ENCODE measurements at places on chromosomes 7 and 10.

DNA sequence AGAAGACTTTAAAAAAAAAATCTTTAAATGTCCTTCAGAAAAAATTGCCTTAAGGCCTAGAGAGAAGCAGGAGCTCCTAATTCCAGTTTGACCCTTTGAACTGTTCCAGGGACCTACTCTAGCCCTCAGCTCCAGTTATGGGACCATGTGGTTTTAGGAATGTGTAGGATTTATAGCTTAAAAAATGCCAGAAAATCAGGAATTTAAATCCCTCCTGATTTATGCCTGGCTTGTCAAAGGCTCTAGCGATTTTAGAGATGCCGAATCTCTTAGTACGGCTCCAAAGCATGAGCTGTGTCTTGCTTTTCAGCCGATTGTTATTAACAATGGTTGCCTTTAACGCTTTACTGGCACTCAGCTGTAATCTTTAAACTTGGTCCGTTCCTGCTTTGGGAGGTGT, 130.6 kb upstream of the NPVF start:
- no peak for DNase-seq

DNA sequence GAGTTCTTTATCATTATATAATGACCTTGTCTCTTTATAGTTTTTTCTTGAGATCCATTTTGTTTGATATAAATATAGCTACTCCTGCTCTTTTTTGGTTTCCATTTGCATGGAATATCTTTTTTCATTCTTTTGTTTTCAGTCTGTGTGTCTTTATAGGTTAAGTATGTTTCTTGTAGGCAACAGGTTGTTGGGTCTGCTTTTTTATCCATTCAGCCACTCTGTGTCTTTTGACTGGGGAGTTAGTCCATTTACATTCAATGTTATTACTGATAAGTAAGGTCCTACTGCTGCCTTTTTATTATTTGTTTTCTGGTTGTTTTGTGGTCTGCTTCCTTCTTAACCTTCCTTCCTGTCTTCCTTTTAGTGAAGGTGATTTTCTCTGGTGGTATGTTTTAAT, 21.1 kb downstream of the GALNT11 start:
- DNase-seq: no peak

- no peak for DNase-seq
Observed at GRCh38 chr7:100173806-100174495, 3.2 kb downstream of the GPC2 start.

DNA sequence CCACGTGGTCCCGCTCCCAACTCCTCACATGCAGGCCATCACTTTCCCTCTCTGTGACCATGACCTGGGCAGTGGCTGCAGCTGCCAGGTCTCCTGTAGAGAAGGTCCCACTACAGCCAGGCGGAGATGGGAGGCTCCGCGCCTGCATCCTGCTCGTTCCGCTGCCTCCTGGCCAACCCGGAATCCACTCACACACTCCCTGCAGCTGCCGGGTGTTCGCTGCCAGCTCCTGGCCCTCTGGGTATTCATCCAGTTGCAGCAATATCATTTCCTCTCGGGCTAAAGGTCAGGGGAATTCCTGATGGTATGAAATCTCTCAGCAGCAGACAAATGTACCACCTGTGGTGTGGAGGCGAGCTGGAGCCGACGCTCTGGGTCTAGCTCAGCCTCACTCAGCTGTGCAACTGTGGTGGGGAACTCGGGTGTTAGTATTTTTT, 65.7 kb downstream of the TLL2 start:
- no peak for DNase-seq

DNA sequence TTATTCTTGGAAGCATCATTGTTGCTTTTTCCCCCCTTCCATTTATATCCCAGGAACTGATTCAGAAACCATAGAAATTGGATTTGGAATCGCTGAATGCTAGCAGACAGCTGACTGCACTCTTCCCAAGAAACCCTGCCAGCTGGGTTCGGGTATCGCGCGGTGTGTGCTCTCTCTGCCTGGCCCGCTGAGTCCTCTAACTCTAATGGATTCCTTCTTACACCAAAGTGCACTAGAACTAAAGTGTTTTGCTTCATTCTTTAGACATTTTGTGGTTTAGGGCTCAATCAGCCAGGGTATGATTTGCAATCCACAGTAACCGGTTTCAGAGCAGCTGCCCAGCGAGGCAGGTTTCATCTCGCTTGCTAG, 92.2 kb downstream of the EGFR start:
- DNase-seq: no peak

DNA sequence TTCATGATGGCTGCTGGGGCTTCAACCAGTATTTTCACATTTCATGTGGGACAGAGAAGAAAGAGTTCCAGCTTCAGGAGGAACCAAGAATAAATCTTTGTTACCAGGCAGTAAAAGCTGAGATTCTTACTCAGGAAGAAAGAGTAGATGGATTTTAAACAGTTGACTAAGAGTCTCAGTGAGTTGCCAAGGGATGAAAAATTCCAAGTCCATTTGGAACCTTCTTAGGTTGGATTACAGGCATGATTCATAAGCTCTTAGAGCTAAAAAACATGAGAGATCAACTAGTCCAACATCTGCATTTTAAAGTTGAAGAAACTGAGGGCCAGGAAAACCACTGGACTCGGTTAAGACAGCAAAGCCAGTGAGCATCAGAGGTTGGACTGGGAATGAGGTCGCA, 148.6 kb downstream of the NEBL start:
- DNase-seq: no peak

- DNase-seq: no peak
Observed at GRCh38 chr7:152751449-152752141, 8.0 kb upstream of the ACTR3B start.

GRCh38 chr10:28125701-28126100, 126.8 kb upstream of the ODAD2 start:
- DNase-seq: no peak

DNA sequence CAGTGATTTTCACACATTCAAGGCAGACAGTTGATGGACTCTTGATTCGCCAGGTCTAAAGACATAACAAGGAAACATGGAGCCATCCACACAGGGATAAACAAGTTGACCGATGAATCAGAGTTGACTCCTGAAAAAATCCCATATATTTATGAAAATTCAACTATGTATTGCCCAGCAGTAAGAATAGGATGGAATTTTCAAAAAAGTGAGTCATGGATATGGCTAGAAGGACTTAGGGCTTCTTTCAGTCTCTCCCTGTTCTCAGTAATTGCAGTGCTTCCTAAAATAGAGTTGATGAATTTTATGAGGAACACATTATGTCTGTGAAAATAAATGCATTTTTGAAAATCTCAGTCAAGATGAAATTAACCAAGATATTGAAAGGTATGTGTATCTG, 301.2 kb downstream of the PLXDC2 start:
- no peak for DNase-seq

DNA sequence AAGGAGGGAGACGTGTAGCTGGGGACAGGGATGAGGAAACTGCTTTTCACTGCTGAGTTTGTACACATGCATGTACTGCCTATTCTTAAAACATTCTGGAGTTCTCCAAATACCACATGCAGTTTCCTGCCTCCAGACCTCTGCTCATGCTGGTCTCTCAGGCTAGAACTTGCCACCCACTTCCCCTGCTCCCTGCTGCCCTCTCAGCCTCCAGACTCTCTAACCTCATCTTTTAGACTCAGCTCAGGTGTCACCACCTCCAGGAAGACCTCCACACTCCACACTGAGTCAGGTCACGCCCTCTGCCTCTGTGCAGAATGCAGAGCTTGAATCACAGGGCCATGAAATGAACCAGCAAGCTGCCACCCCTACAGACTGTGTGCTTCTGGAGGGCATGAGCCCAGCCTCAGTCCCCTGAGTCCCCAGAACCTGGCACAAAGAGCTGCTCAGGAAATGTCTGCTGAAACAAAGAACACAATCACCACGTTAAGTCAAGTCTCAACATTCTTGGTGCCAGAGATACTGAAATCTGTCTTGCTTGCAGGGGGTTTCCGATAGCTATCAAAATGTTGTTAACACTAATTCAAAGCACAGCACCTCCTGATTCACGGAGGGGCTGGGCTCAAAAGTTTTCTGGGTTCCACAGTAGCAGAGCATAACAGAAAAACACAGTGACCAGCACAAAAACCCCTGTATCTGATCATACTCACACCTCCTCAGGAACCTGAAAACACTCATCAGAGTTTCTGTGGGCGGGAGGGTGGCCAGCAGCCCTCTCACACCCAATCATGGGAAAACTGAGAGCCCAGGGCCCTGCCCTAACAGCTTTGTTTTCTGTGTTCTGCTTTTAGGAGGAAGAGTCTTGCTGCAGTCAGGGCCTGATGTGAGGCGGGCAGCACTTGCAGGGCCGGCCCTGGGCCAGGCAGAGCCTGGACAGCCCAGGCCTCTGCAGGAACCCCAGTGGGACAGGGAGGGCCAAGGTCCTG, 21.1 kb downstream of the FAM53B start:
- no peak for DNase-seq

GRCh38 chr7:34011017-34011695, 105.8 kb downstream of the BMPER start:
- no peak for DNase-seq

- no peak for DNase-seq
Observed at GRCh38 chr10:90372451-90372850, 485.4 kb downstream of the HTR7 start.

DNA sequence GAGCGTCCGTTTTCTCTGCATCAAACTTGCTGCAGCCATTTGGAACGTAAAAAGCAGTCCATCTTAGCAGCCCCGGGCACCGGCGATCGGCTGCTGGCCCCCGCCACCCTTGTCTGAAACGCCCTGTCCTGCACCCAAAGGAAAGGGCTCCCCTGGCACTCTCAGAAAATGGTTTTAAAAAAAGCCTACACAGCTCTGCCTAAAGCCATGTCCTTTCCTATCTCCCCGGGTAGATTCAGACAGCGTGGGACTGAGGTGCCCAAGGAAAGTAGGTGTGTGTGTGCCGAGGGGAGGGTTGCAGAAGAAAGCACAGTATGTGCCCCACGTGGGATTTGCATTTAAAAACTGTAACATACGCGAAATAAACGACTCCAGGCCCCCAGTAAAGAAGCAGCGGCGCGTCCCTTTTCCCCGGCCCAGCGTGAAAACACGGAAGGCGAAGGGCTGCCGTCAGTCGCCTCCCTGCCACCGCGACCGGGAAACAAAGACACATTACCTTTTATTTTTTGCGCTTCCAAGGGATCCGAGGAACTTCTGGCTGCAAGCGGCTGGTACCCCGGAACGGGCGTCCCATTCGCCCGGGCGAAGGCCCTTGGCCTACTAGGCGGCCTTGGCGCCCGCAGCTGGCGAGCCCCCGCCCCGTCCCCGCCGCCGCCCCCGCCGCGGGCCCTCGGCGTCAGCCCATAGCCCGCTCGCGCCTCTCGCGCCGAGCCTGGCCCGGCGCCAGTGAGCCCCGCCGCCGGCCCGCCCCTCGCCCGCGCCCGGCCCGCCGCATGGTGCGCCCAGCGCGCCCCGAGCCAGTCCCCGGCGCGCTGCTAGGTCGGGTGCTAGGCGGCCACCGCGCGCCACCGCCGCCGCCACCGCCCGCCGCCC, 304.6 kb downstream of the PRPF18 start:
- DNase-seq: peak; percentile 39

GRCh38 chr7:64619705-64620104, 46.2 kb upstream of the ZNF107 start:
- DNase-seq: no peak

GRCh38 chr10:29710128-29710527, 75.4 kb upstream of the SVIL start:
- DNase-seq: no peak

GRCh38 chr7:105975770-105976417, 12.8 kb downstream of the CDHR3 start:
- no peak for DNase-seq

GRCh38 chr7:26843705-26844104, 20.7 kb downstream of the SKAP2 start:
- no peak for DNase-seq

GRCh38 chr10:99595236-99595635, 25.0 kb downstream of the SLC25A28 start:
- no peak for DNase-seq

DNA sequence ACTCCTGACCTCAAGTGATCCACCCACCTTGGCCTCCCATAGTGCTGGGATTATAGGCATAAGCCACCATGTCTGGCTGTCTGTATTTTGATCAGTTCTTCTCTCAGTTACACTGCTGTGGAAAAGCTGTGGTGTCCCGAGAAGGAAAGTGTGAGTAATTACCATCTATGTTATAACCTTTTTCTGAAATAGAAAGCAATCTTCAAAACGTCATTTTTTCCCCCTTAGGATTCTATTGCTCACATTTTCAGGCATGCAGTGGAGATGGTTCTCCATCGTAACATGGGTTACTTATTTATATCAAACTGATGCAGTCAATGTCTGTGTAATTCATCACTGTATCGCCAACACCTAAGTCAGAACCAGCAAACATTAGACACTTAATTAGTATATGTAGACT, 103.5 kb upstream of the FAM3C start:
- no peak for DNase-seq

DNA sequence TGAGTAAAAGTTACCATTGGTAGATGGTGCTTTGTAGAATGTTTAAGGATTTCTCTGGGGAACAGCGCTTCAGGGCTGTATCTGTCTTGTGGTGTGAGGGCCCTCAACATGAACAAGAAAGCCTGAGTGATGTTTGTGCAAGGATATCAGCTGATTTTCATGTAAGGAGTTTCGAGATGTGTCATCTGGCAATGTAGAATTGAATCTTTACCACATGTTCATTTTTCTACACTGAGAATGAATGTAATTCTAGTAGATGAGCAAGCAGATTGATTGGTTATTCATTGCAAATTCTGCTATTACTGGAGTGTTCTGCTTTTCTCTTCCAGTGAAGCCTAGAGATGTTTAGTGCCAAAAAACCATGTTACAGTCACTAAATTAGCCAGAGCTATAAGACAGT, 87.7 kb downstream of the ST7 start:
- DNase-seq: no peak

DNA sequence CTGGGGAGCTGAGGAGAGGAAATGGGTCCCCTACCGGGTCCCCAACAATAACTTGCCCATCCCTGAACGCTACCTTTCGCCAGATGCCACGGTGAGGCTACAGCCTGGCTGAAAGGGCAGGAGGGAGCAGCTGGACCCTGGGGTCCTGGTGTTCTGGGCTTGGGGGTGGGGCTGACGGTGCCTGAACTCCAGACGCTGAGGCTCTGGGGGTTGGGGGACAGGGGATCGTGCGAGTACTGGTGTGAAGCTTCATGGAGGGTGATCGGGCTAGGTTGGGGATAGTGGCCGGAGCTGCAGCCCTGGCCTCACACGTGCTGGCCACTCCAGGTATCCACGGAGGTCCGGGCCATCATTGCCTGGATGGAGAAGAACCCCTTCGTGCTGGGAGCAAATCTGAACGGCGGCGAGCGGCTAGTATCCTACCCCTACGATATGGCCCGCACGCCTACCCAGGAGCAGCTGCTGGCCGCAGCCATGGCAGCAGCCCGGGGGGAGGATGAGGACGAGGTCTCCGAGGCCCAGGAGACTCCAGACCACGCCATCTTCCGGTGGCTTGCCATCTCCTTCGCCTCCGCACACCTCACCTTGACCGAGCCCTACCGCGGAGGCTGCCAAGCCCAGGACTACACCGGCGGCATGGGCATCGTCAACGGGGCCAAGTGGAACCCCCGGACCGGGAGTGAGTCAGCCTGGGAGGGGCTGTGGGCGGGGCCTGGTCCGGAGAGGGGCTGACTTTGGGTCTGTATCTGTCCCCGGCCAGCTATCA, 8.3 kb downstream of the AEBP1 start:
- DNase-seq: no peak

All from progenitor cell of endocrine pancreas (in vitro differentiated cells).